ENCODE measurements at places on chromosomes 2 and 18. TPM values are rescaled to one million over a fixed set of nuclear protein-coding genes. Genes with fewer than 3 reads are reported as not detected.

The GKN2 gene
- total RNA-seq, result not detected

The CCBE1 gene
- not detected for total RNA-seq

The LRATD1 gene
- not detected for total RNA-seq

The FASTKD2 gene
- 35.4 TPM for total RNA-seq

Data from A673 (cell line).